ENCODE measurements at places on chromosomes 6 and 20. TPM values are rescaled to one million over a fixed set of nuclear protein-coding genes. Genes with fewer than 3 reads are reported as not detected.
A peak's percentile ranks its signal among the peaks of the same experiment; 100 is the strongest.

Gene MOG
- total RNA-seq: not detected

Gene ATF6B
- 19.4 TPM for total RNA-seq

- no peaks in the 10 kb centered on the region for H3K36me3 ChIP-seq
- DNase-seq: no peak
- H3K4me3 ChIP-seq: no peak overlapping the region
Observed at GRCh38 chr6:148426317-148426977, 83.8 kb downstream of the SASH1 start.

DNA sequence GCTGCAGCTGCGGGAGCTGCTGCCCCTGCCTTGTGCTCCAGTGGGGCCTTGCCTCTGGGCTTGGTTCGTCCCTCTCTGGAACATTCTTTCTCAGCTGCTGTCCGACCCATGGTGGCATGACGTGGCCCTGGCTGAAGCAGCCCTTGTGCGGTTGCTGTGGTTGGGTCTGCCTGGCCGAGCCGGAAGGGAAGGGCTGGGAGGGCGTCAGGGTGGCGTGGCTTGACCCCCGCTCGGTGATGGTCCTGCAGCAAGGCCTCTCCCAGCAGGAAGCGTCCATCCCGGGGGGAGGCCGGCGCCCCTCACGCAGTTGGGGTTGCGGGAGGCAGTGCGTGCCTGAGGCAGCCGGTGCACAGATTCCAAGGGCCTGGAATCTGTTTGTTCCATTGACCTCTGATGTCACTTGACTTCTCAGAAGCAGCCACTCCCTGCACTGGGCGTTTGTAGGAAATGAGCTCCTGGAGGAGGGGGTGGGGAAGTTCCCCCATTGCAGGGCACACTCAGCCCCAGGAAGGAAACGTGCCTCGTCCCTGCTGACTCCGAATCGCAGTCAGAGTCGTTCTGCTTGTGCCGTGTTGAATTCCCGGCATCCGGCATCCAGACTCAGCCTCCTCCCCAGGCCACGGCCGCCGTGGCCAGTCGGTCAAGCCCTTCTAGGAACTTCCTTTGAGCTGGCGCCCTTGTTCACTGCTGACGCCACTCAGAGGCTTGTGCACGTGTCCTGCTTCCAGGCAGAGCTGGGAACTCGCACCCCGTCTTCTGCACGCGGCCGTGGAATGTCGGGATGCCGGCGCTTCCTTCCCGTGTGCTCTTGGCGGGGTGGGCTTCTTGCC lies 9.7 kb upstream of the TNFRSF6B start:
- no peaks in the 10 kb centered on the region for H3K27me3 ChIP-seq
- peak; percentile 31 for DNase-seq
- H3K4me1 ChIP-seq: no peaks in the 10 kb centered on the region

DNA sequence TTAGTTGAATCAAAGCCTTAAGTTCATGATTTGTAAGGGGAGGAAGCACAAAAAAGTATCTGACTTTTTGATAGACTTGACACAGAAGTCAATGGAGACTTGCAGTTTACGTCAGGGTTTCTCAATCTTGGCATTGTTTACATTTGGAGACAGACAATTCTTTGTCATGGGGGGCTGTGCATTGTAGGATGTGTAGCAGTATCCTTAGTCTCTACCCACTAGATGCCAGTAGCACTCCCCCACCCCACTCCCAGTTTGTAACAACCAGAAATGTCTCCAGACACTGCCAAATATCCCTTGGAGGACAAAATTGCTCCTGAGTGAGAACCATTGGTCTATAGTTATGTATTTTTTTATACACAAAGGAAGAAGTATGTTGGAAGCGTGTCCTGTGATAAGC lies 434.1 kb downstream of the RFPL4B start:
- no peak overlapping the region for H3K27ac ChIP-seq
- H3K4me3 ChIP-seq: no peak overlapping the region
- H3K4me1 ChIP-seq: peaks cover 3% of the 10 kb centered on the region
- no peaks in the 10 kb centered on the region for H3K27me3 ChIP-seq

Gene PXT1
- total RNA-seq: not detected

Gene TSPYL4
- 32.2 TPM for total RNA-seq

Gene CST4
- total RNA-seq: not detected

Gene ADA
- total RNA-seq: 52.5 TPM

Gene SNAP25
- total RNA-seq: not detected

Gene PSORS1C2
- total RNA-seq: not detected

Gene SLC22A2
- total RNA-seq: not detected

DNA sequence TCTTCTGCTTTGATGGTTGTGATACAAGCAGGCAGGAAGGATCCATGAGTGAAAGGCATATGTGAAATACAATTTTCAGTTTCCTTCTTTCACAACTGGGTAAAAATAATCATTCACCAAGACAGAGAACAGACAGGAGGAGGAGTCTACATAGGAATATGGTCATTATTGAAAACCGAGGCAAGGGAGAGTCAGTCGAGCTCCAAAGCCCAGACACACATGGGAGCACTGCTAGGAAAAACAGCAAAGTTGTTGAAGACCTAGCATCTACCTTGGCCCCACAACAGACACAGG lies 260.6 kb downstream of the ERMARD start:
- H3K27me3 ChIP-seq: no peaks in the 10 kb centered on the region
- no peaks in the 10 kb centered on the region for H3K36me3 ChIP-seq
- peaks cover 46% of the 10 kb centered on the region for H3K4me1 ChIP-seq
- H3K27ac ChIP-seq: no peak overlapping the region

DNA sequence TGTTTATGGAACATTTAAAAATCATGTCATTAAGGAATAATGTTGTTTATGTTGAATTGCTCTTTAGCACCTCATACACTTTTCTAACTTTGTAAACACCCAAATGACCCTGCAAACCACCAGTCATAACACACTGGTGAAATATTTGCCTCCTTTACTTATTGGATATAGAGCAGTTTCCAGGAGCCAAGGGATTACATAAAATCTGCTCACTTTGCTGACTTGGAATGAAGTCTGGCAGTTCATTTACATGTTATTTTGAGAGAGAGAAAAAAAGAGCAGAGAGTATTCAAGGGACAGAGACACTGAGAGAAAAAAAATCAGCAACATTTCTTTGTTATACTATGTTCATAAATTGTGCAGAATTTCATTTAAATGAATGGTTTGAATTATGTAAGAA lies 46.6 kb upstream of the DEFB112 start:
- no peak overlapping the region for H3K27ac ChIP-seq
- DNase-seq: no peak
- H3K27me3 ChIP-seq: no peaks in the 10 kb centered on the region
- no peak overlapping the region for H3K4me3 ChIP-seq
- no peaks in the 10 kb centered on the region for H3K4me1 ChIP-seq
- H3K36me3 ChIP-seq: no peaks in the 10 kb centered on the region

- no peaks in the 10 kb centered on the region for H3K36me3 ChIP-seq
- no peak for DNase-seq
- no peaks in the 10 kb centered on the region for H3K4me1 ChIP-seq
- H3K27me3 ChIP-seq: peaks cover 11% of the 10 kb centered on the region
Observed at GRCh38 chr6:87407561-87407900, 241 bp upstream of the CFAP206 start.

Gene GHRH
- not detected for total RNA-seq

Gene RBPJL
- total RNA-seq: not detected

DNA sequence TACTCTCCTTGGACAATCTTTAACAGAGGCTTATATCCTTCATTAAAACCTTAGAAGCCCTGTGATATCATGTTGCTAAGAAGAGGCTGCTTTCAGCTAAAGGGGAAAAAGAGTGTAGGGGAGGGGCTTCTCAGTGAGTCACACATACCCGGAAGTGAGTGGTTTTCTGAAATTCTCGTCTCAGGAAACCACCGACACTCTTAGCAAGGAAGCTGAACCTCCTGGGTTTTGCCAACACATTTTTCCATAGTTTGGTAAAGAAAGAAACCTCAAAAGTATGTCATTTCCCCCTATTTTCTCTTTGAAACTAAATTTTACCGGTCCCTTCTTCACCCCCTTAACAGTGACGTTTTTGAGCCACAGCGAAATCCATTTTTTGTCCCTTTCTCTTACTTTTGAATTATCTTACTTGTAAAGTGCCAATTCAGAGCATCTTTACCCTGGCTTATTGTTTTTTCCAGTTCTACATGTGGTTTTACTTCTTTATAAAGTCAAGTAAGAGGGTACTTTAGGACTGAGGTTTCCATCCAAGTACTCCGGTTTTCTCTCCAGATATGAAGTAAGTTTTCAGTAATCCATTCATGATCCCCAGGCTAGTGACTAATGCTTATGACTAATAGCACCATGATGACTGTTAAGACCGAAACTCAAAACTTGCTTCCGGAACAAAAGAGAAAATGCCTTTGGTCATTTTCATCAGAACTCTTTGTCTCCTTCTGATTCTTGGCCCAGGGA lies 219.3 kb downstream of the ARHGAP18 start:
- H3K4me1 ChIP-seq: peaks cover 15% of the 10 kb centered on the region
- H3K27me3 ChIP-seq: no peaks in the 10 kb centered on the region
- H3K27ac ChIP-seq: no peak overlapping the region
- H3K36me3 ChIP-seq: no peaks in the 10 kb centered on the region
- no peak overlapping the region for H3K4me3 ChIP-seq

GRCh38 chr6:135212020-135212806 lies 31.1 kb downstream of the MYB start:
- H3K27ac ChIP-seq: no peak overlapping the region
- no peak for DNase-seq
- H3K27me3 ChIP-seq: no peaks in the 10 kb centered on the region
- H3K4me3 ChIP-seq: no peak overlapping the region
- peaks cover 2% of the 10 kb centered on the region for H3K36me3 ChIP-seq
- H3K4me1 ChIP-seq: no peaks in the 10 kb centered on the region

- no peaks in the 10 kb centered on the region for H3K4me1 ChIP-seq
- H3K27me3 ChIP-seq: no peaks in the 10 kb centered on the region
- H3K36me3 ChIP-seq: no peaks in the 10 kb centered on the region
Observed at GRCh38 chr6:115058414-115059211, 715.8 kb upstream of the HS3ST5 start.

- no peak overlapping the region for H3K4me3 ChIP-seq
- H3K4me1 ChIP-seq: peaks cover under 1% of the 10 kb centered on the region
- no peak overlapping the region for H3K27ac ChIP-seq
- H3K36me3 ChIP-seq: no peaks in the 10 kb centered on the region
- DNase-seq: no peak
Observed at GRCh38 chr6:14134211-14134910, 16.8 kb downstream of the CD83 start.

- H3K4me1 ChIP-seq: peaks cover 23% of the 10 kb centered on the region
- H3K4me3 ChIP-seq: no peak overlapping the region
- no peak overlapping the region for H3K27ac ChIP-seq
- no peaks in the 10 kb centered on the region for H3K27me3 ChIP-seq
- no peaks in the 10 kb centered on the region for H3K36me3 ChIP-seq
Observed at GRCh38 chr6:165823609-165824326, 160.7 kb upstream of the PDE10A start.

DNA sequence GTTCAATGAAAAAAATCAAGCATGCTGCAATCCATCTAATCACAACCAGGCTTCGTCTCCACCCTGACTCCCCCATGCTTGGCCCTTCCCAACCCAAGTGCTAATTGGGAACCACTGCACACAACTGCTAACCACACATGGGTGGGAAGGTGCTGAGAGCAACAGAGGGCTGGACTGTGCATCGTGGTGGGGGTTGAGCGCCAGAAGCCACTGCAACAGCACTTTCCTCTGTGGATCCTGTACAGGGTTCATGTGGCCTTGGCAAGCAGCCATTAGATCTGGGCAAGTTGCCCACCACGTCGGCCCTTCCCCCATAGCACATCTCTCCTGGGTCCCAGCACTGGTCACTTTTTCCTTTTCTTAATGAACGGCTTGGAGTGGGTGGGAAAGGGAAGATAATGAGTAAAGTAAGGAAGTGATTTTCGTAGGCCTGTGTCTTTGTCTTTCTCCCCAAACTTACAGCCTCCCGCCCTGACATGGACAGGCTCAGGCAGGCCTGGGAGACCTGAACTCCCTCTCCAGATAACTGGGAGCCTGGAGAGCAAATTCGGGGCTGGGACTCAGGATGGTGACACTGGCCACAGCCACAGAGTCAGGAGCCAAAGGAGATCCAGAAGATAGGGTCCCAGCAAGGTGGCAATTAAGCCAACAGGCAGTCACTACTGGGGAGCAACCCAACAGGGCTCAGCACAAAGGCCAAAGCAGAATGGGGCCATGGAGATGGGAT lies 34.4 kb upstream of the MRPS10 start:
- H3K36me3 ChIP-seq: no peaks in the 10 kb centered on the region
- H3K27me3 ChIP-seq: no peaks in the 10 kb centered on the region
- H3K27ac ChIP-seq: no peak overlapping the region
- H3K4me1 ChIP-seq: peaks cover 25% of the 10 kb centered on the region
- DNase-seq: no peak

- no peaks in the 10 kb centered on the region for H3K36me3 ChIP-seq
- peak overlapping the region; percentile 44 for H3K27ac ChIP-seq
- H3K4me1 ChIP-seq: peaks cover 26% of the 10 kb centered on the region
- no peaks in the 10 kb centered on the region for H3K27me3 ChIP-seq
- peak; percentile 75 for DNase-seq
- H3K4me3 ChIP-seq: peak overlapping the region; percentile 81
Observed at GRCh38 chr20:62935968-62936585, 1.9 kb upstream of the GID8 start.

- H3K27me3 ChIP-seq: no peaks in the 10 kb centered on the region
- no peak overlapping the region for H3K4me3 ChIP-seq
- no peaks in the 10 kb centered on the region for H3K4me1 ChIP-seq
- DNase-seq: no peak
Observed at GRCh38 chr6:168368066-168368820, 48.7 kb upstream of the DACT2 start.

Gene LGSN
- 0.09 TPM for total RNA-seq

- peak overlapping the region; percentile 9 for H3K4me3 ChIP-seq
- no peaks in the 10 kb centered on the region for H3K36me3 ChIP-seq
- peak overlapping the region; percentile 77 for H3K27ac ChIP-seq
Observed at GRCh38 chr6:109513571-109514071, 30.6 kb upstream of the ZBTB24 start.

- H3K27ac ChIP-seq: no peak overlapping the region
- DNase-seq: no peak
- H3K27me3 ChIP-seq: no peaks in the 10 kb centered on the region
- no peak overlapping the region for H3K4me3 ChIP-seq
Observed at GRCh38 chr20:11110535-11110934, 436.7 kb upstream of the JAG1 start.

Gene SLC17A2
- total RNA-seq: not detected

Gene GATA5
- total RNA-seq: 0.12 TPM

DNA sequence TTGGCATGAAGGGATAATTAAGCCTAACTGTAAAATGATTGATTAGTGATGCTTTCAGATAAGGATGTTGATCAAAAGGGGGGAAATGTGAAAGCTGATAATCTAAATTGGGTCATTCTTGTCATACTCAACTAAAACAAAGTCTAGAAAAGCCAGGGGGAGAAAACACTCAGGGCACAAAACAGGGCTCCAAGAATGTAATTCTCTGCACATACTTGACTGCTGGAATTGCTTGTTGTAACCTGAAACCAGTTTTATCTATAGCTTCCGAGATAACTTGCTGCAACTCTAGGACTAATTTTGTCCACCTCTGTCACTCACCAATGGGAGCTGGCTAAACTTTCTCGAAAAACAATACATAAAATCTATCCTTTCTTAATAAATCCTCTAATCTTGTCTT lies 310.3 kb downstream of the CLVS2 start:
- peak; percentile 3 for DNase-seq
- H3K4me1 ChIP-seq: no peaks in the 10 kb centered on the region
- no peak overlapping the region for H3K27ac ChIP-seq
- no peaks in the 10 kb centered on the region for H3K36me3 ChIP-seq
